Lung microvascular endothelial cell (primary cell): ENCODE measurements at places on chromosomes 13 and 19.

DNA sequence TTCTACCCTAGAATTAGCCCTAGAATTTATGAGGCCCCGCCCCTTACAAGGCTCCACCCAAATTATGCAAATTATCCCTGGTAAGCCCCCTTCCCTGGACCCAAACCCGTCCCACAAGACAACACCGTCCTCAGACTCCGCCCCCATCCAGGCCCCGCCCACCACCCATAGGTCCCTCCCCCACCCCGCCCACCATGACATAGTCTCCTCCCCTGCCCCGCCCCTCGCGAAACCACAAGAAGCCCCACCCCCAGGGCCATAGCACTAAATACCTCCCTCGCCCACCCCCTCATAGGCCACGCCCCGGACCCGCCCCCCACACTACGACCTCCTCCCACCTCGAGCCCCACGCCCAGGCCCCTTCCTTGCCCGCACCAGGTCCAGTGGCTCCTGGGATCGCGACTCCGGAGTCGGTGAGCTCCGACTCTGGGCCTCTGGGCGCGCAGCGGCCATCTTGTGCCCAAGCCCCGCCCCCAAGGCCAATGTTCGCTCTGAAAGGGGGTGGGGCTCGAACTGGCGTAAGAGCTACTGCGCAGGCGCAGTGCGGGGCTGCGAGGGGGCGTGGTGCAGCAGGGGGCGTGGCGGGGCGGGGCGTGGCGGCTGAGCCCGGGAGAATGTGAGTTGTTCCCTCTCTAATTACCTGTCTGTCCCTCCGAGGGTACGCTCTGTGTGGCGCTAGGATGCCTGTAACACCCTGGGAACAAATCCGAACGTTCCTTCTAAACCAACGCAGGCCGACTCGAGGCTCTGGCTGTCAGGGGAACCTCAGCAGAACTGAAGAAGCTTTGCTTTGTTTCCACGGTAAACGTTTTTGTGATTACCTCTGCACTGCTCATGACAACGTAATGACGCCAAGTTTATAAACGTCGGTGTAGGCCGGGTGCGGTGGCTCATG, at the start of gene ZNF784:
Gene ZNF784 (minus strand): TSS at position 458 of the 895 bp plus-strand sequence. CDS start 5 bp downstream, at position 453.
- peak; percentile 94 for DNase-seq

DNA sequence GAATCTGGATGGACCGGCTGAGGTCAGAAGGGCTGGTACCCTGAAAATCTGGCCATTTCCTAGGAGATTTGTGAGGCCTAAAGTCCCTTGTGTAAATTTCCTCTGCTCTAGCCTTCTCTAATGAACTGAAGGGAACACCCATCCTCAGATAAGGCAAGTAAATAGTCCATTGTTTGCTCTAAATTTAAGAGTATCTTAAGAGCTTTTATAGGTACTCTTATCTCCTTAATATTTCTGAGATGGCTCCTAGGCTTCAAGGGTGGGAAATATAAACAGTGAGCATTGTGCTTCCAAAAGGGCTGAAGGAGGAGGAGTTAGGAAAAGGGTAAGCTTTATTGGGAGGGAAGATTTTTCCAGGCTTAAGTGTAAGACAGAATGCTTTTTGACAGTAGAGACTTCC, 148.7 kb upstream of the EDNRB start:
- DNase-seq, result no peak

GRCh38 chr13:24763596-24764275, at the start of gene RNF17:
TSS of gene RNF17 (plus strand) at chr13:24764169. CDS start at chr13:24764204, 35 bp downstream.
- no peak for DNase-seq

GRCh38 chr19:38252385-38252784, 3.8 kb downstream of the PPP1R14A start:
- no peak for DNase-seq

GRCh38 chr13:39036212-39036611, 1.7 kb downstream of the PROSER1 start:
- DNase-seq, result peak; percentile 39

DNA sequence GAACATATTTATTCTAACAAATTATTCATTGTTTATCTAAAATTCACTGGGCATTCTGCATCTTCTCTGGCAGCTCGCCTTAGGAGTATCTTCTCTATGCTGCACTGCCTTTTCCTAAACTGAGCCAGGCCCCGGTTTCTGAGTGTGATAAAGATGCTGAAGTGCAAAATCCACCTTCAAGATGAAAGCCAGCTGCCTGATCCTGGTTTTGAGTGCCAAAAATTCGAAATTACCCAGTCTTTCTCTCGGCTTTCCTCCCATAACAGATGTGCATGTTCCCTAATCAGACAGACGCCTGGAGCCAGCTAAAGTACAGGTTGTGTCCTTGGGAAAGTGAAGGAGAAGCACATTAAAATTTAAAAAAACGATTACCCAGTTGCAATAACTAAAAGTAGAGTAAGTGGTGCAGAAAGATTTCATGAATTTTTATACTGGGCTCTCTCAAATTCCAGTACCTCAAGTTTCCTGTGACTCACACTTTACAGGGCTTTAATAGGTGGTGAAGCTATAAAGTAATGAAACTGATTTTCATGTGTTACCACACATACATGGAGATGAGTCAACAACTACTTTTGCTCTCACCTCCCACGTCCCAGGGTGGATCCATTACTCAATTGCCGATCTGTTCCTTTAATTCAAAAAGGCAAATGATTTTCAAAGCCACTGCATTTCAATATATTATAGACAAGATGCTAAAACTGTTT, 65.0 kb upstream of the GTF2F2 start:
- peak; percentile 53 for DNase-seq

DNA sequence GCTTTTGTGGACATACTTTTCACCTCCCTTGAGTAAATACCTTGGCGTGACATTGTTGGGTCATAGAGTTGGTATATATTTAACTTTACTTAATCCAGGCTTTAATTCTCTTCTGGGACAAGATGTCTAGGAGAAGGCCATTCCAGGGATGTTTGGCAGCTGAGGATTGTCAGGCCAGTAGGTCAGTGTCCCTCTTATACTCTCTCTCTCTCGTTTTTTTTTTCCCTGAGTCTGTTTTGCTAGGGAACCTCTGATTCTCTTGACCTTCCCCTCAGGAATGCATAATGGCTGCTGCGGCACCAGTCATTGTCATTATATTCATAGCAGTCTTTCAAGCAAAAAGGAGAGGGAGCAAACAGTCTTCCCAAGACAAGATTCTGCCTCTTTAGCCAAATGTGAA, 48.8 kb downstream of the BICRA start:
- no peak for DNase-seq

GRCh38 chr13:32047088-32047487, 15.5 kb downstream of the FRY start:
- DNase-seq, result no peak

DNA sequence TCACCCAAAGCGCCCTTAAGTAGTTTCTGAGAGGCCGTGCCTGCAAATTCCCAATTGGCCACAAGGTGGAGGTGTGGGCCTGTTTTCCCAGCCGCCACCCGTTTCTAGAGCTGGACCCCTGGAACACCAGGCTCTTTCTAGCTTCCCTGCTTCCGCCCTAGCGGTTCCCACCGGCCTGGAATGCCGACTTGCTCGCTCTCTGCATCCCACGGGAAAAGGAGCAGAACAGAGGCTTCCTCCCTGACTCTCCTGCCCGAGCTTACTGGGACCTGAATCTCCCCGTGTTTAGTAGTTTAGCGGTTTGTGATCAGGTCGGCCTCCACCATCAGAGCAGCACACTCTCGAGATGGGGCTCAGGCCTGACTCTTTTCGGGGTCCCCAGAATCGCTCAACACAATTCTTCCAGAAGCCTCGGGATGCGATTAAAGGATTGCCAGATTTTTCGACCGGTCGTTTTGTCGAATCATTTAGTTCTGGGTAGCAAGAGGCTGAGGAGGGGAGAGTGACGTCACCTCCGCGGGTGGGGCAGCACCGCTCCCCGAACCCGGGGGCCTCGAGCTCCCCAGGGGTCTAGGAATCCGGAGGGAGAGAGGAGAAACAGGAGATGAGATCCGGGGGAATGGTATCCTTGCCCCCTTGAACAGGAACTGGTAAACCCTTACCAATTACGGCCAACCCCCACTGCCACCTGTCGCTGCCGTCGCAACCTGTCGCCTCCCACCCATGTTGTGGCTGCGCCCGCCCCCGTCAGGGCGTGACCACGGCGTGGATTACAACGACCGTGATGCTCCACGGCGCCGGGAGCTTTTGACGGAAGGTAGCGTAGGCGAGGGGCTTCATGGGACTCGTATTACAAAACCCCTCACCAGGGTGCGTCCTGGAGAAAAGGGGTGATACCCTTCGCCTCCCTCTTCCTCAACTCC, 8.0 kb downstream of the NAPSA start:
- DNase-seq, result peak; percentile 69

DNA sequence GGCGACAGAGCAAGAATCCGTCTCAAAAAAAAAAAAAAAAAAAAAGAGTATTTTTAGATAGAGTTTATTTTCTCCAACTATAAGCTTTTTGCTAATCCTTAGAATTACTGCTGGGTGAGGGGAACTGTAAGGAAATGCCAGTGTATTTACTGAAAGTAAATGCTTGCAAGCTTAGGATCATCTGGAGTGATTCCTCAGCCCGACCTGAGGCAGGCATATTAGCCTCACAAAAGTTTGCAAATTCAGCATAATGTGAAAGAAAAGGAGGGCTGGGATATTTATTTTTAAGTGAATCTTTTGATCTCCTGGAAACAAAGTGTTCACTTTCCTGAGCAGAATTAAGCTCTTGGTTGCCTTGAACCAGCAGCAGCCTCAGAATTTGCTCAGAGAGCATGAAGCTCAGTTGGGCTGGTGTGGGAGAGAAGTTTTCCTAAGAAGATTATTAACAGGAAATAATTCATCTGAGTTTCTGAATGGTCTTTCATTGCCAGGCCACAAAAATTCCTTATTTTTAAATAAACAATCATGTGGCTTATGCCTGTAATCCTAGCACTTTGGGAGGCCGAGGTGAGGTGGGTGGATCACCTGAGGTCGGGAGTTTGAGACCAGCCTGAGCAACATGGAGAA, 24.7 kb upstream of the SPATA13 start:
- DNase-seq, result peak; percentile 54

DNA sequence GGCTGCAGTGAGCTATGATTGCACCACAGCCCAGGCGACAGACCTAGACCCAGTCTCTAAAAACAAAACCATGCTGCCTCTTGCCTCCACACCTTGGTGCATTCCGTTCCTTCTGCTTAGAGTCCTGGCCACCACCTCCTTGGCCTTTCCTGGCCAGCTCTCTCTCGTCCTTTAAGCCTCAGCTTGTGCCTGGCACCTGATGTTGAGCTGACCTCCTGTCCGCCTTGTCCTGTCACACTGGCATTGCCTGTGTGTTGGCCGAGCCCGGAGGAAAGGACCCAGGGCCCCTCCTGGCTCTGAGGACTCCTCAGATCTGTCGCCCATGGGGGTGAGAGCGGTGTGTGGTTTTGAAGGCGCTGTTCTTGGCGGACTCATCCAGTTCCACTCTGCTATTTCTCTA, 143.3 kb downstream of the STK24 start:
- DNase-seq, result no peak

DNA sequence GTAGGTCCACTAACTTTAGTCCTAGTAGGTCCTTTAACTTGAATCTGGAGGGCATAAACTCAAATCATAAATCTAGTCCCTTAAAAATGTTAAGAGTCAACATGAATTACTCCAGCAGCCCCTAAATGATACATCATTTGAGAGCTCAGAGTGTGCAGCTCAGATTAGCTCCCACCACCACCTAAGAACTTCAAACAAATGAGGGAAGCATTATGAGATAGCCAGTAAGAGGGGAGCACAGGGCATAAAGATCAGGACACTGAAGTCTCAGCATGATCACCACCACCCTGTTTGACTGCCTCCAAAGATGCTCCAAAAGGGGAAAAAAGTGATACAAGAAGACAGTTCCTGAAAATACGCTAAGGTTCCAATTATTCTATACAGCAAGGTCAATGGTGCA, 5.7 kb downstream of the PROSER1 start:
- DNase-seq, result no peak

DNA sequence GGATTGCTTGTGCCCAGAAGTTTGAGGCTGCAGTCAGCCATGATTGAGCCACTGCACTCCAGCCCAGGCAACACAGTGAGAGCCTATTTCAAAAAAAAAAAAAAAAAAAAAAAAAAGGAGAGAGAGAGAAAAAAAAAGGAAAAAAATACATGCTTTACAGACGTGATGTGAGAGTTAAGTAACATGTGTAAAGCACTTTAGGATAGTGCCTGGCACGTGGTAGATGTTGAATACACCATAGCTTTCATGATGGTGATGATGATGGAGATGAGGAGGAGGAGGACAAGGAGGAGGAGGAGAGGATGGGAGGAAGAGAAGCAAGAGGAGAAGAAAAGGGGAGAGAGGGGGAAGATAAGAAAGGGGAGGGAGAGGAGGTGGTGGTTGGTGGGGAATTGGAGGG, 15.1 kb upstream of the RUBCNL start:
- DNase-seq, result no peak

DNA sequence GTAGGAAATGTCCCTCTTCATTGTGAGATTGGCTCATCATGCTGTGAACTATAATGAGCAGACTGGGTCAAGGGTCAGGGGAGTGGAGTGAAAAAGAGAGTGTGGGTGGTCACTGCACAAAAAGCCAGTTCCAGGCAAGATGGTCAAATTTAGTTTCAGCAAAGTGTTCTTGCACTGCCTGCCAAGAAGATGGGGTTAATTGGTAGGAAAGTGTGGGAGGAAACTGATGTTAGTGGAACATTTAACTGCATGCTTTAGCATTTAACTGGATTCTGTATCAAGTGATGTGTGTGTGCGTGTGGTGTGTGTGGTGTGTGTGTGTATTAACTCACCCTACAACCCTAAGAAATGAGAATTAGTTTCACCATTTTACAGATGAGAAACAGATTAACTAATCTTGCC, 131.6 kb downstream of the COG6 start:
- peak; percentile 63 for DNase-seq

GRCh38 chr13:20002787-20003186, 44.3 kb downstream of the ZMYM2 start:
- peak; percentile 34 for DNase-seq

GRCh38 chr13:22276616-22277015, 605.7 kb downstream of the FGF9 start:
- DNase-seq, result no peak

DNA sequence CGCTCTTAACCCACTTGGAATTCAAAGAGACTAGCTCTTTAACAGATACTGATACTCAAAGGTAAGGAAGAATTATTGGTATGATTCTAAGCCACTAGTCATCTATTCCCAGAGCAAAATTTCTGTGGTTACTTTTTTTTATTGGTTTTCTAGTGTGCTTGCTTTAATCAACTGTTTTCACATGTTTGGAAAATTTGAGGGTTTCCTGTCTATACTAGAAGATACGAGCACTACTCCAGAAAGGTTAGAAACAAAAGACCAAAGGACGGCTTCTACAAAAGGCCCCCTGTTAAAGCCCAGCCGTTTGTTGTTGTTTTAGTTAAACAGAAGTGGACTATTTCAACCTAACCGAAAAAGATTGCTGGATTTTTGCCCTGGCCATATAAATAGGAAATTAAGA, 18.5 kb upstream of the LPAR6 start:
- DNase-seq, result peak; percentile 43
